SHP77 treated with DMSO at 0.1 percent for 48 hours (cell line): ENCODE measurements at places on chromosomes 2 and 18.

- DNase-seq = no peak
Observed at GRCh38 chr2:7467782-7468447, 550.7 kb downstream of the RNF144A start.

DNA sequence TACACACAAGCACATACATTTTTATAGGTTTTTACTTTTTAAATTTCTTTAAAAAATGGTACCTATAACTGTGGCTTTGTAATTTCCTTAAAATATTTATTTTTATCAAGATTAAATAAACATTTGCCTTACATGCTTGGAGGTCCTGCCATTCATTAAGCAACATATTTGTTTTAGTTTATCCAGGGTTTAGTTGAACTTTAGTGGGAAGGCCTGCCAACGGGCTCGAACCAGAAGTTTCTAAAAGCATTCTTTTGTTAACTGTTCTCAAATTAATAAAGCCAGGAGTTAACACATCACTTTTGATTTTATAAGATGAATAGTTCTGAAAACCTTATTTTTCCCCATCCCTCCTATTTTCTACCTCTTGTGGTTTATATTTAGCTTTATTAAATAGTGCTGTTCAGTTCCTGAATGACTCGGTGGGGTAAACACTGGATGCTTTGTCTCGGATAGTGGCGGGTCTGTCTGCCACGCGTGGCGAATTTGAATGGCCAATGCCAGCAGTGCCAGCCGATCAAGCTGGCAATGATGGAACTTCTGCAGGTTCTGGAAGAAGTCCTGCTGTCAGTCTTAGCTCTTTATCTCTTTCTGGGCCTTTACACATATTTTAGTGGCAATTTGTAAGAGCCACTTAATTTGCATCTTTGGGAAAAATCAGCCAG, 32.2 kb downstream of the SH3YL1 start:
- DNase-seq = no peak

DNA sequence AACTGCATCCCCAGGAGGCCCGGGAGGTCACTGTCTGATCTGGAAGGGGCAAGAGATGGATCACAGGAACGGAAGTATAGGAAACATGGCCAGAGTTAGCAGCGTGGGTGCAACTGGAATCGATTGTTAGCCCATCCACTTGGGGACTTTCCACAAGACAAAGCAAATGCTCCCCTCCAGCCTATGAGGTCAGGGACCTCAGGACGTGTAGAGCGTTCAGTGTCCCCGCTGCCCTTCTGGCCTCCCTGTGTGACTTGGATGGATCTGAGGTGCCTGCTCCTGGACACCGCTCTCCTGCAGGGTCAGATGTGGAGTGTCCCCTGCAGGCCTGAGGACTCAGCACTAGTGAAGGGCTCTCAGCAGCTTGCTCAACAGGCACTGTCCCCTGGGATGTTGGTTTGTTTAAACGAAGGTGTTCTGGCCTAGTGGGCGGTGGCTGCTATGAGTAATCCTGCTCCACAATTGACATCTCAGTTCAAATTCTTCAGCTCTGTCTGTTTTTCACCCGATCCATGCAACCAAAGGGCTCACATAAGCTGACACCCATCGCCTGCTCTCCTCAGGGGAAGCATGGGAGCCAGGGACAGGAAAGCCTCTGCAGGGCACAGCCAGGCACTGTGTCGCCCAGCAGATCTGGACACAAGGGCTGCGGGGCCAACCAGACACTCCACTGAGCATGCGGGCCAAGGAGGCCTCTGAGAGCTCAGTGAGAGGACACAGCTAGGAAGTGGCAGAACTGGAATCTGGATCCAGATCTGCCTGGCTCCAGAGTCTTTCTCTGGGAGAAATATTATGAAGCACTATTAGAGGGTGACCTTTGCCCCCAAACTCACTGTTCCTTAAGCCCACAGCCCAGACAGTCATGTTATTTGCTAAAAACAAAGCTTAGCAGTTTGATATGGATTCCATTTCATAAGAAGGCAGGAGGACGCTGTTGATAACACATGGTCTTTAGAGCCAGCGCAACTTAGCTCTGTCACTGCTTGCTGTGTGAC, 78.5 kb downstream of the RHOB start:
- DNase-seq = no peak

GRCh38 chr2:95316466-95317122, 19.4 kb downstream of the KCNIP3 start:
- no peak for DNase-seq

- no peak for DNase-seq
Observed at GRCh38 chr18:46542545-46542944, 114.5 kb downstream of the LOXHD1 start.

- no peak for DNase-seq
Observed at GRCh38 chr2:232658217-232658785, 24.9 kb downstream of the EFHD1 start.

- DNase-seq = no peak
Observed at GRCh38 chr2:67896476-67896875, 166.3 kb downstream of the C1D start.

DNA sequence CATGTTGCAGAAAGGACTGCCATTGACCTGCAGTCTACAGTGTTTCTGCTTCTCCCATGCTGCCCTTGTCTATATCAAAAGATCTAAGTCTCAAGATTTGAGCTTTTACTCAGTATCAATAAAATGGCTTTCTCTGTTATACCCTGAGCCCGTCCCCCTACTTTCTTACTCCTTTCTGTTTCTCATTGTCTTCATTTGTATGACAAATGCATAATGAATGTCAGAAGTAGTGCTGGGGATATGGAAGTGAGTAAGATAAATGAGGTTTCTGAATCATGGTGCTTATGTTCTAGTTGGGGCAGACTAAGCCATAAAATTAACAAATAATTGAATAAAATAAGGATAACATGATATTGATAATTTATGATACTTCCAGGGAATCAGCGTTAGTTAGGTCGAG, 128.6 kb downstream of the PARD3B start:
- no peak for DNase-seq

- no peak for DNase-seq
Observed at GRCh38 chr2:119449521-119449920, 17.9 kb downstream of the TMEM37 start.

DNA sequence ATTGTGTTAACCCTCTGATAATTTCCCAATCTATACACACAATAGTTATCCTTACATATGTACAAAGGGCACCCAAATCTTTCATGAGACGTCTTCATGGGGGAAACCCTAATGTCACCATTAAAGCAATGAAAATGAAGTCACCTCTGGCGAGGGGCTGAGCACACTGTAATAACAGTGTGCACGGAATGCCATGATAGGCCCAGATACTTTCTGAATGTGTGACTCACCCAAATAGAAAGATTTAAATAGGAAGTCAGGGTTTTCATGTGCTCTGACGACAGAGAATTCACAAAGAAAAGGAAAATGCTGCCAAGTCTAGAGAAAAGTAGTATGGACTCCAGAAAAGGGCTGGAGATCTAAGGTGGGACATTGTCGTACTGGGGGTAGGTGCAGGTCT, 128.3 kb downstream of the SATB2 start:
- no peak for DNase-seq

GRCh38 chr18:39660141-39660540, 2094.5 kb upstream of the CELF4 start:
- DNase-seq = no peak

GRCh38 chr2:1967242-1968208, 223.2 kb upstream of the PXDN start:
- no peak for DNase-seq

- DNase-seq = no peak
Observed at GRCh38 chr2:112168422-112169124, 30.4 kb downstream of the FBLN7 start.

GRCh38 chr2:148545390-148546256, 98.9 kb upstream of the EPC2 start:
- no peak for DNase-seq

- DNase-seq = no peak
Observed at GRCh38 chr2:100845141-100845991, 25.4 kb downstream of the NPAS2 start.

DNA sequence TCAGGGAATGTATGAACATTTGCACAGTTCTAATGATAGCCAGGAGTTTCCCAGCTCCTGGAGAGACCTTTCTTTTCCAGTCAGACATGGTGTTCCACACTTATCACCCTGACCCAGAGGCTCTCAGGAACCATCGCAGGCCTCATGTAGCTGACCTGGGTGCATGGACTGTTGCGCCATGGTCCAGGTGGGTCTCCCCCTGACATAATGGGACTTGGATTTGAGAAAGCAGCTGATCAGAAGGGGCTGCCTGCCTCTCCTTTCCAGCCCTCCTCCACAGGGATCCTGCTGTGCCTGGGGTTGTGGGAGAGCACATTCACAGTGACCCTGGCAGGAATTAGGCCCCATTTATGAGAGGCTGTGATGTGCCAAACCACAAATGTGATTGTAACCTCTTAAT, 133.4 kb upstream of the ALPP start:
- DNase-seq = no peak

DNA sequence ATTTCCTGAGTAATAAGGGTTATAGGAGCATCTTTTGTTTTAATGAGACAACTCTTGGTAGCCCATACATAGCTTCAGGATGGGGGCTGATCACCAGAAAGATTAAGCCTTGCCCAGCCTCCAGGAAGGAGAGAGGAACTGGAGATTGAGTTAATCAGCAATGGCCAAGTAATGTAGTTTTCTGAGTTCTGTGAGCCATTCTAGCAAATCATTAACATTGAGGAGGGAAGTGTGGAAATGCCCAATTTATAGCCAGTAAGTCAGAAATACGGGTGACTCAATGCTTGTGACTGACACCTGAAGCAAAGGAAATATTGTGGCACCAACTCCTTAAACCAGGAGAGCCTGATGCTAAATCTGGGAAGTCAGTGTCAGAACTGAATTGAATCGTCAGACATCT, 205.1 kb upstream of the SRD5A2 start:
- no peak for DNase-seq

- DNase-seq = no peak
Observed at GRCh38 chr18:50154420-50154819, 40.5 kb downstream of the MYO5B start.

- no peak for DNase-seq
Observed at GRCh38 chr2:96091141-96091710, 25.1 kb downstream of the ADRA2B start.

- no peak for DNase-seq
Observed at GRCh38 chr2:144990661-144991060, 470.7 kb upstream of the ZEB2 start.

GRCh38 chr2:46179037-46179621, 118.1 kb upstream of the EPAS1 start:
- DNase-seq = peak; percentile 16

- DNase-seq = no peak
Observed at GRCh38 chr18:69998523-69998987, 50.9 kb upstream of the CD226 start.

GRCh38 chr18:79902075-79902474, 49.4 kb downstream of the SLC66A2 start:
- DNase-seq = no peak

GRCh38 chr2:133867166-133867565, 298.9 kb upstream of the NCKAP5 start:
- no peak for DNase-seq

GRCh38 chr2:118388771-118389170, 300.5 kb downstream of the INSIG2 start:
- DNase-seq = no peak

DNA sequence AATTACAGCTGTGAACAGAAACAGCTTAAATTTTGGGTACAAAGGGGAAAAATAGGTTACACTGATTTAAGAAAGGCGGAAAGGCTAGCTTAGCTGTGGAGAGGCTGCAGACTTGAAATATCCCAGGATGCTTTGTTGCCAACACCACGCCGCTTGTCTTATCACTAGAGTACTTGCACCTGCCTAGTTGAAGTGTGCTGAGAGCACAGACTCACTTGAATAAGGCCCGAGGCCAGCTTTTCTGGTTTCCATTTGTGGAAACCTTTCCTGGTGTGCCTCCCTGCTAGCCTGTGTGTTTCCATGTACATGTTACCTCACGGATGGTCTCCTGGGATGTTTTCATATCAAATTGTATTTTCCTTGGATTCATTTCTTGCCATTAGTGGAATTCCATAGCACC, 3.2 kb downstream of the CABLES1 start:
- peak; percentile 14 for DNase-seq

DNA sequence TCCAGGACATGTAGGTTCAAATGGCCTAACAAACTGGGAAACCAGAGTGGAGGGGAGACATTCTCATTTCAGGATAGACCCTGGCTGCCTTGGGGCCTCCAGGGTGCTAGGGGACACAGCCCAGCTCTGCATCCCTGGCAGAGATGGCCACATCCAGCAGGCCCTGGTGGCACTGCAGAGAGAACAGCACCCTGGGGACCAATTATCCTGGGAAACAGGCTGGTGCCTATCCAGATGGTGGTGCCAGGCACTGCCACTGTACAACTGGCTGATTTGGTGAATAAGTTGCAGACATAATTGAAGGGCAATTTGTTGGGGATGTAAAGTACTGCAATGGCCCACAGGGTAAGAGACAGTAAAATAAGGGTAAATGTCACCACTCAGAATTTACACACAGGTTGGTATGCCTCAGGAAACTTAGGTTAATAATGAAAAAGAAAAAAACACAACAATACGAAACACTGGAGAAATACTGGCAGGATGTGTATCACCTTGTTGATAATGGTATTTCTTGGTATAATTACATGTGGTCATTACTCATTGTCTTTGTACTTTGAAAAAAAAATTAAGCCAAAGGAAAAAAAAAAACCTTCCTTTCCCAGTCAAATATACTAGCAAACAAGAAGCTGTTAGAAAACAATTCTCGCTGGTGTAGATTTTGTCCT, 12.8 kb upstream of the SFTPB start:
- no peak for DNase-seq
